ENCODE measurements at places on chromosomes 16 and 17. TPM values are rescaled to one million over a fixed set of nuclear protein-coding genes. Genes with fewer than 3 reads are reported as not detected.

Gene EFCAB13
- total RNA-seq, result 1.2 TPM

Gene TMEM114
- total RNA-seq, result not detected

- no peak for DNase-seq
Measured at GRCh38 chr17:45029096-45029495, 22.3 kb downstream of the DCAKD start.

- DNase-seq, result no peak
Measured at GRCh38 chr17:58309918-58310259, 18.7 kb downstream of the TSPOAP1 start.

Gene SOST
- total RNA-seq, result not detected

DNA sequence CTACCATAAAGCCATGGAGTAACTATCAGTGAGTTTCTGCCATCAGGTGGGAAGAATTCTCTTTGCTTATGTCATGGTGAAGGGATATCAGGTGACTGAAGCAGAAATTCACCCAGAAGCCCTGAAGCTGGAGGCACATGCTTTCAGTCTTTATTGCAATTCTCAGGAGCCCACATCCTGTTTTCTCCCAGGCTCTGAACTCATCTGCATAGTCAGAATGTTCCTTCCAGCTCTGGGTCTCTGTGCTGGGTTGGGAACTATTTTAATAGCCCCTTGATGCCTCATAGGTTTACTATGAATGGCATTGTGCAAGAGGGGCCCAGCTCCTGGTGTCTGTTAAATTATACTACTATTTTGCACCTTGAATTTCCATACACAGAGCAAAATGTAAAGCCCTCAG, 198.4 kb upstream of the SOX9 start:
- DNase-seq, result peak; percentile 98

Gene NDUFB10
- total RNA-seq, result 530 TPM

DNA sequence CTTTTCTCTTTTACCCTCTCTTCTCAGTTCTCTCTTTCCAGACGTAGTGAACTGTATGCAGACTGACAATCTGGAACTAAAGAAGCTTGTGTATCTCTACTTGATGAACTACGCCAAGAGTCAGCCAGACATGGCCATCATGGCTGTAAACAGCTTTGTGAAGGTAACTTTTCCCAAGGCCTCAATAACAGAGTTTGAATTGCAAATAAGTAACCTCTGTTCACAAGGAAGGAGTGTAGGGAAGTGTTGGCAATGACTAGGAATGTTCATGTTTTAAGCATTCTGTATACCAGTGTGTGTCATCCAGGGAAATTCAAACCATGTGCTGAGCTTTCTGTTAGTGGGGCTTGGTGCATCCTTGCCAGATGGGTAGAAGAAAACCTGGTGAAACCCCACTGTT, 18.6 kb downstream of the AP2B1 start:
- DNase-seq, result no peak

Gene KCNH4
- total RNA-seq, result not detected

Gene IL17C
- total RNA-seq, result not detected

Gene TEKT1
- total RNA-seq, result not detected

- DNase-seq, result no peak
Measured at GRCh38 chr16:1533443-1533951, at the start of gene TMEM204. Gene TMEM204, plus strand, starts transcription at chr16:1533666. Its CDS starts 610 bp downstream, at chr16:1534276.

DNA sequence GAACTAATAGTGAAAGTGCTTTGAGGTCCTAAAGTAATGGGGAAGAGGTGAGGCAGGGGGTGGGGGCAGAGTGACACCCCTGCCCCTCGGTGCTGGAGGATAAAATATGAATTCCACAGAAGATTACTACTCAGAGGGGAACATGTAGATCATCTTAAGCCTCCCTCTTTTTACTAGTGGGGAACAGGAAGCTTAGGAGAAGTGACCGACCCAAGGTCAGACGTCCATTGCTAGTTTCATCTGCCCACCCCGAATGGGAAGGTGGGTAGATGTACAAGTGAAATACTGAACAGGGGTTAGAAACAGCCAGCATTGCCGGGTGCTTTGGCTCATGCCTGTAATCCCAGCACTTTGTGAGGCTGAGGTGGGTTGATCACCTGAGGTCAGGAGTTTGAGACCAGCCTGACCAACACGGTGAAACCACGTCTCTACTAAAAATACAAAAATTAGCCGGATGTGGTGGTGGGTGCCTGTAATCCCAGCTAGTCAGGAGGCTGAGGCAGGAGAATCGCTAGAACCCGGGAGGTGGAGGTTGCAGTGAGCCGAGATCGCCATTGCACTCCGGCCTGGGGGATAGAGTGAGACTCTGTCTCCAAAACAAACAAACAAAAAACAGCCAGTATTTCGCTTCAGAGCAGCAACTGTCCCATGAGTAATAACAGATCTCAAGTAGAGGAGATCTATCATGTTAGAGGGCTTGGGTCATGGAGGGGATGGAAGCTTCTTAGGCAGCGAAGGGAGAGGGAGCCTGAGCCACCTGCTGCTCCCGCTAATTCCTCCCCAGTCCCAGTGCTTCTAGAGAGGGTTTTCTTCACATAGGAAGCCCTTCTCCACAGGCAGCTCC, 1.2 kb upstream of the NR1D1 start:
- no peak for DNase-seq

GRCh38 chr17:43712397-43712796, 46.2 kb downstream of the SOST start:
- no peak for DNase-seq

Measured in PC-3 (cell line).